ENCODE measurements at places on chromosomes 1 and 21.

GRCh38 chr1:97929874-97930851 is 9.3 kb upstream of the DPYD start:
- no peak for DNase-seq

- no peak for DNase-seq
Observed at GRCh38 chr1:161497961-161498360, 7.3 kb upstream of the FCGR2A start.

- no peak for DNase-seq
Observed at GRCh38 chr1:227440182-227440581, 121.9 kb upstream of the CDC42BPA start.

- peak; percentile 43 for DNase-seq
Observed at GRCh38 chr21:39065917-39066316, 117.3 kb downstream of the PSMG1 start.

DNA sequence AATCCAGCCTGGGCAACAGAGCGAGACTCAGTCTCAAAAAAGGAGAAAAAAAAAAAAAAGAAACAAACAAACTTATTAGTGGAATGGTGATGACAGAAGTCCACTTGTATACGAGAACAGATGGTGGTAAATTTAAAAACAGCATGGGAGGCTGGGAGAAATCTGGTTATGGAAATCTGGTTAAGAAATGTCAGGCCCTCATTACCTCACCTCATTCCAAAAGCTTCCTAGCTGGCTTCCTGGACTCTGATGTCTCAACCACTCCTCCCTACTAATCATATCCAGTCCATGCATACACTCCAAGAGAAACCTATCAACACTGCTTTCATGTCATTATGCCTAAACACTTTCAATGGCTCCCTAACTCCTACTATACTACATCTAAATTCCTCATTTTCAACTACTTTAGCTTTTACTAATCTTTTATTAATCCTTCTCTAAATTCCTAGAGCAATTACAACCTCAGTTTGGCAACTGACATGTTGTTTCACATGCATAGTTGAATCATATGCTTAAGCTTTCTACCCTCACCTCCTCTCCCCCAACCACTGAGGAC is 52.9 kb downstream of the FOXJ3 start:
- DNase-seq = no peak

DNA sequence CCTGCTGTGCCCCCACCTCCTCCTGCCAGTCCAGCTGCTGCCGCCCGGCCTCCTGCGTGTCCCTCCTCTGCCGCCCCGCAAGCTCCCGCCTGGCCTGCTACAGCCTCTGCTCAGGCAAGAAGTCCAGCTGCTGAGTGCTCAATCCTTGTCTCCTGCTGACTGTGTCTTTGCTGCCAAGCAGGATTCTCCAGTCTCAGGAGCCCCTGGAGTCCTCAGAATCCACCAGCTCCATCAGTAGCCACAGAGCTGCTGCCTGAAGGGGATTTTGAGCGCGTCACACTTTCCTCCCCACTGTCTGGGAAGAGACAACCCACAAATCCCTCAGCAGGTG is 973 bp downstream of the KRTAP10-11 start:
- DNase-seq = no peak

GRCh38 chr1:28172713-28173150 is 3.8 kb downstream of the PTAFR start:
- peak; percentile 69 for DNase-seq

GRCh38 chr1:209625791-209626285 is 26.4 kb downstream of the LAMB3 start:
- DNase-seq = peak; percentile 61

- no peak for DNase-seq
Observed at GRCh38 chr21:35138665-35139381, 89.7 kb upstream of the RUNX1 start.

DNA sequence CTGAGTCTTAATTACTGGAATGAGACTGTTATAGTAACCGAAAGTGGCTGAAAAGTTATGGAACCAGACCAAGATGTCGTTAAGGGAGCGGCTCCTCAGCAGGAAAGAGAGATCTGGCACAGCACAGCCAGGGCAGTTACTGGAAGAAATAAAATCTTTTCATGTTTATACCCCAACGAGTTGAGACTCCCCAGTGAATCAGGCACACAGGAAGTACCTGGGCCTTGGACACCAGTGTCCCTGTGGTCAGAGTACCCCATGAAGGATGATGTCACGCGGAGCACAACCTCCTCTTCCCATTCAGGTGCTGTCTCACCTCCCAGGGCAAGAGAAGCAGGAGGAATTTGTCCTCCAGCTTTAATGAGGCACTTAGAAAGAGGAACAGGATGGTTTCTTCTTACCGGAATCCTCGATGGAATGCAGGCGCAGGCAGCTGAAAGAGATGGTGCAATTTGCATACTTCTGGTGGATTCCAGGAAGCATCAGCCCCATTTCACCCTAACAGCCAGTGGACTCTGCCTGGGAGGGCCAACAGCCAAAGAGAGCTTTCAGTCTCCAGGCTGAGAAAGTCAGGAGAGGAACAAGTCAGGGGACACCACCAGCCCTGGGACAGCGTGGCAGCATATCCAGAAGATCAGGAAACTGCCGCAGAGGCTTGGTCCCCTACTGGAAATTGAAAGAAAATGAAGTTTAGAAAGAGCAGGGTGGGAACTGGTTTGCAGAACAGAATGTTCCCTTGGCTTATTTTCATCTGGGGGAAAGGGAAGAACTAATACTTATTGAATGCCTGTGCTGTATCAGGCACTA is 35.9 kb upstream of the CTTNBP2NL start:
- peak; percentile 85 for DNase-seq

- DNase-seq = no peak
Observed at GRCh38 chr1:172071746-172072145, 230.4 kb downstream of the DNM3 start.

- DNase-seq = no peak
Observed at GRCh38 chr1:218339267-218339831, 5.8 kb upstream of the TGFB2 start.

DNA sequence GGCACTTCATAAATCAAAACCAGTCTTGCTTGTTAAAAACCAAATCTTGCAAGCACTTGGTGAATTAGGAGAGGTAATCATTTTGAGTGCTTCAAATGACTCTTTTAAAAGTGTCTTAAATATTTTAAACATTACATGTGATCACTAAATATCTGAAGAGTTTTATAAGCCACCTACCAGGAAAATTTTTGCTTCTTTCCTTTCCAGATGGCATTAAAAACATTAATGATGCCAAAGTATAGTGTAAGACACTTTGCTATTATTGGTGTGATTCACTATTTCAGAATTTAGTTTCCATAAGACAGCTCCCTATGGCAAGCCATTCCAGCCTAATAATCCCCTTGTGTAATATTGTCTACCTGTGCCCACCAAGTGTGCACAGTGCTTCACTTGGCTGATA is 548.8 kb upstream of the ADAMTS5 start:
- no peak for DNase-seq

- DNase-seq = peak; percentile 49
Observed at GRCh38 chr1:47418681-47419325, 2.7 kb downstream of the FOXE3 start.

- DNase-seq = no peak
Observed at GRCh38 chr1:224747578-224747977, 131.5 kb downstream of the CNIH3 start.

DNA sequence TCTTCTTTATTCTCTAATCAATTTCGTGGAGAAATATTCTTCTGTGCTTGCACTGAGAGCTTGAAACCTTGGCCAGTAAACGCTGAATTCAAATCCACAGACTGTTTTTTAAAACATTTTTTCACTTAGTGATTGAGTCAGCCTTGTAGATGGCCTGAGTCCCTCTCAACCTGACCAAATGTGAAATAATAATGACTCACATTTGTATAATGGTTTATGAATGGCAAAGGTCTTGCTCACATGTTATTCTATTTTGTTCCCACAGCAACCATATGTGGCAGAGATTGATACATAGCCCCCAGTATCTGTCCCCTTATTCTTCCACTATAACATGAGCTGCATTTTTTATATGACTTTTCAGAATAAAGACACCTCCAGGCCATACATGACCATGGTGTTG is 47.8 kb upstream of the CCDC190 start:
- no peak for DNase-seq

DNA sequence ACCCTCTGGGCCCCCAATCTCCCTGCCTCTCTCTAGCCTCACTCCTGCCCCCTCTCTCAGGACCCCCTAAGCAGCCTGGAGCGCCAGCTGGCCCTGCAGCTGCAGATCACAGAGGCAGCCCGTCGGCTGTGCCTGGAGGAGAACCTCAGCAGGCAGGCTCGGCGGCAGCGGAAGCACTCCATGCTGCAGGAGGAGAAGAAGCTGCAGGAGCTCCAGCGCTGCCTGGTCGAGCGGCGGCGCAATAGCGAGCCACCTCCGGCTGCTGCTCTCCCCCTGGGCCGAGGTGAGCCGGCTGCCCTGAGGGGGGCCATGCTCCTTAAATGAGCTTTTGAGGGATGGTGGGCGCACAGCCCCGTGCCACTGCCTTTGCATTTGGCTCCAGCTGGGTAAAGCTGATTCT is 6.2 kb downstream of the INAVA start:
- no peak for DNase-seq

- peak; percentile 92 for DNase-seq
Observed at GRCh38 chr1:223759273-223759672, 46.9 kb downstream of the CAPN2 start.

DNA sequence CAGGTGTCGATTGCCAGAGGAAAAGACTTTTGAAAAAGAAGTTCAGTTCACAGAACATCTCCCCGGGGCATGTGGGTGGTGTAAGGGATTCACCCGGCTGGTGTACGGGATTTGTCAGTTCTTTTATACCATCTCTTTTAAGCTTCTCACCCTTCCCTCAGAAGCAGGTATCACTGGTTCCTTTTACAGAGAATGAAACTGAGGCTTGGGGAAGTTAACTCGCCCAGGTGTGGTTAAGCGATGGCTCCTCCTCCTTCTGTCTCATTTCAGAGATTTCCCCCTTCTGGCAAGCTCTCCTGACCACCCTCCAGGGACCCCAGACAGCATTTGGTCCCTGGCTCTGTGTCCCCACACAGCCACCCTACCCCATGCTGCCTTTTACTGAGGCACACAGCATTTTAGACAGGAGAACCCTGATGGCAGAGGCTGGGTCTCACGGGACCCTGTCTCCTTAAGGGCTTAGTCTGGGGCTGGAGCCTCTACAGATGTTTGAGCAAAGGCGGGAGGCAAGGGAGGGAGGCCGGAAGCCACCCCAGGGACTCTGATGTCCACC is 2.8 kb upstream of the ECE1 start:
- DNase-seq = no peak

GRCh38 chr1:97630281-97630680 is 290.6 kb downstream of the DPYD start:
- DNase-seq = peak; percentile 30

GRCh38 chr21:39800311-39800710 is 55.3 kb downstream of the IGSF5 start:
- DNase-seq = no peak

DNA sequence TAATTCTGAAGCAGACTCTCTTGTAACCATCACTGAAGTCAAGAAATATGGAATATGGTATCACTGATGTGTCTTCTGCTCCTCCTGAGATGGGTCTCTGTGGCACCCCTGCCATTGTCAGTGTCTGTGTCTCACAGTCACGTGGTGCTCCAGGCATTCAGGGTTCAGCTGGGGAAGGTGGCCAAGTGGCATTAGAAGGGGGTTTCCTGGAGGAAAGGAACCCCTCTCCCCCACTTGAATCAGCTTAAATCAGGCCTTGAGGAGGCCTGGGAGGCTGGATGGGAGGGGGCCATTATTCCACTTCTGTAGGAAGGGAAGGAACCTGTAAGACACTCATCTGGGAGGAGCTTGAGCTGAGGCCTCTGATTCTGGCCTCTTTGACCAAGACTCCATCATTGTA is 20.5 kb downstream of the CYP4B1 start:
- DNase-seq = no peak

DNA sequence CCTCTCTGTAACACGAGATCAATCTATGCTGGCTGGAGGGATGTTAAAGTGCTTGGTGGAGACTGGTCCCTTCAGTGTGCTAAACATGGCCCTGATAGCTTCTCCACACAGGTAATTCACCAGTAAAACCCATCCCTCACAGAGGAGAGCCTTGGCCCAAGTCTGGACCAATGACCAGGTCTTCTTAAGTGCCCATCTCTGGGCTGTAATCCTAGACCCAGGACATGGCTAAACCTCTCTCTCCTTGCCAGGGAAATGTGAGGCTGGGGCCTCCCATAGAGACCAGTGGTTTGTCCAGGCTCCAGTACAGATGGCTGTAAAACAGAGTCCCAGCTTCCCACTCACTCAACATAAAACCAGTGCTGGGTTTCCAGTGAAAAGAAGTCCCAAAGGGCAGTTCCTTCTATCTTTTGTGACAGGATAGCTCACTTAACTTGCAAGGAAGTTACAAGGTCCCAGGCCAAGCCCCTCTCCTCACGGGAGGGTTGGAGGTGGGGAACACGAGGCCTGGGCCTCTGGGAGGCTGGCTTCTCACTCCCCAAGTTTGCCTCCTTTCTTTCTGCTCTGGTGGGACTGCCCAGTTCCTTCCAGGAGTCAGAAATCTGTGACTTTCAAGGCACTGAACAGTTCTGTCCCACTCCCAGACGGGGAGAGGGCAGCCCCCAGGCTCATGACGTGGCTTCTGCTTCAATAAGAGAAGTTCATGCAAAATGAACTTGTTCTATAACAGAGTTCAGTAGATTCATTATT is 2.2 kb upstream of the KIF17 start:
- DNase-seq = no peak

DNA sequence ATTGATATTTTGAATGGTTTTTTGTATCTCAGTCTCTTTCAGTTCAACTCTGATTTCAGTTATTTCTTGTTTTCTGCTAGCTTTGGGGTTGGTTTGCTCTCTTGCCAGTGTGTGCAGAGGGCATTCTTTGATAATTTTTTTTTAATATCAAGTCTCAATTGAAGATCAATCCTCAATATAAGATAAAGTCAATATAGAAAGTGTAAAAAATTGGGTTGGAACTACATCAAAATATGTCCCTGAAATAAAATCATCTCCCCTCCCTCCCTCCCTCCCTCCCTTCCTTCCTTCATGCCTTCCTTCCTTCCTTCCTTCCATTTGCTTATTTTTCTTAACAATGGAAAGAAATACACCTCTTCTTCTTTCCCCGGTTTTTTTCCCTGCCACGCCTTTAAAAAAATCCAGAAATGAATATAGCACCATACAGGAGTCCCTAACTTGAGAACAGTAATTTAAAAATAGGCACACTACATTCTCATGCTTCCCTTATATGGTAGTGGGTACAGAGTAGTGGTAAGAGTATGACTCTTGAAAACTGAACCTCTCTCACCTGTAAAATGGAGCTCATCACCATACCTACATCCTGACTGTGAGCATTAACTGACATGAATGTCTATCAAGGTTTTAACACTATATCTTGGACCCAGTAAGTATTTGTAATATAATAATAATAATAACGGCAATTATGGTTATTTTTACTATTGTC is 221.9 kb downstream of the GIPC2 start:
- DNase-seq = no peak

- peak; percentile 35 for DNase-seq
Observed at GRCh38 chr1:68279846-68280245, 47.5 kb upstream of the WLS start.

- DNase-seq = peak; percentile 65
Observed at GRCh38 chr1:224170748-224171478, 12.1 kb upstream of the DEGS1 start.

Data from mesendoderm (in vitro differentiated cells).